ENCODE measurements at places on chromosomes 11 and 22. TPM values are rescaled to one million over a fixed set of nuclear protein-coding genes. Genes with fewer than 3 reads are reported as not detected.

The VPREB1 gene
- total RNA-seq, result not detected

The MMP13 gene
- total RNA-seq, result not detected

The CCDC89 gene
- 1.1 TPM for total RNA-seq

The ACRV1 gene
- not detected for total RNA-seq

The KRTAP5-2 gene
- total RNA-seq, result not detected

The CRYBB1 gene
- 0.79 TPM for total RNA-seq

The SSTR3 gene
- total RNA-seq, result not detected

The BLID gene
- total RNA-seq, result 1.1 TPM

The FGF3 gene
- not detected for total RNA-seq

The SPDYC gene
- total RNA-seq, result not detected

- DNase-seq, result no peak
Measured at GRCh38 chr11:118132385-118133151, 20.1 kb downstream of the SCN4B start.

DNA sequence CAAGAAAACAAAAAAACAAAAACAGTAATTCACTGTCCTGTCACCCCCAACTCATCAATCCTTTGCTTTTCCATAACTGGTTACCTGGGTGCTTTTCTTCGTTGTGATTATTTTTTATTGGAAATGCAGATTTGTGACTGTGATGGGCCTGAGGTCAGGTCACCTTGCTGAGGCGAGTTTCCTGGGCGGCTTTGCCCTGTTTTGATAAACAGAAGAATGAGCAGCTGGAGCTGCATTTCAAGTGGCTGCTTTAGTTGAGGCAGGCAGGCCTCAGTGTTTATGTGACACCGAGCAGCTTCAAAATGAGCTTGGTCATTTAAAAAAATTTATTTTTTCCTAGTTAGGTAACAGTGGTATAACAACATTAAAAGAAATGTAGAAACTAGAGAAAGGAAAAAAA is 22.2 kb downstream of the PTPRJ start:
- no peak for DNase-seq

DNA sequence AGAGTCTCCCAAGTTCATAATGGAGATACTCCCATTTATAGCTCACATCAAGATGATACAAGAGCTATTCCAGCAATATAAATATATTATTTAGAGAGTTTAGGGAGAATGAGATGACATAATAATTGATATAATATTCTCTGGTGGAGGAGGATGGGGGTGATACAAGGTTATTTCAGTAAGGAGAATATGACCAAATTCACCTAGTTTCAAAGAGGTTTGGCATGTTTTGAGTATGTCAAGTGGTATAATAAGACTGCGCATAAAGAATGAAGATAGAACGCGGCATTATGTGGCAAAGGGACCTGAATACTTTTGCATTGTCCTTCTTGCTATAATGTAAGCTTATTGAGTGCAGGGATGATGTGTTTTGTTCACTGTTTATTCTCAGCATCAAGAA is 1283.5 kb downstream of the LRRC4C start:
- DNase-seq, result no peak

DNA sequence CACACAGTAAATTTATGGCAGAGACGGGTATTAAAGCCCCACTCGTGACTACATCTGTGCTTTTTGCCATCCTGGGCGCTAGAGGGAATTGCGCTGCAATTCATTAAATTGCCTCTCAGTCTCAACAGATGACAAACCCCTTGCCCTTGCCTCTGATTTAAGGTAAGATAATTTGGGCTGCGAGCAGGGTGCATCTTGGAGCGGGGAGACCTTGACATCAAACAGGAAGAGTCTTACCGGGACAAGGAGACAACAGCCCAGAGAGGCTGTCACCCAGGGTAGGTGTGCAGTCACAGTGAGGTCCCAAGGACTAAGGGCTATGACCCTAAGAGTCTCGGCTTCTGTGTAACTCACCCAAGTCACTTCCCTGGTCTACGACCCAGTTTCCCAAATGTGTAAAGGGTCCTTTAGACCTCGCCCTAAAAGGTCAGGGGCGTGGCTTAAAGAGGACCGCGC is 449 bp upstream of the TOM1 start:
- DNase-seq, result no peak

GRCh38 chr11:24511511-24511910 is 14.7 kb downstream of the LUZP2 start:
- DNase-seq, result no peak

GRCh38 chr22:44437216-44438055 is 60.6 kb downstream of the RTL6 start:
- DNase-seq, result no peak

- no peak for DNase-seq
Measured at GRCh38 chr11:76742902-76743301, 40.3 kb upstream of the TSKU start.

DNA sequence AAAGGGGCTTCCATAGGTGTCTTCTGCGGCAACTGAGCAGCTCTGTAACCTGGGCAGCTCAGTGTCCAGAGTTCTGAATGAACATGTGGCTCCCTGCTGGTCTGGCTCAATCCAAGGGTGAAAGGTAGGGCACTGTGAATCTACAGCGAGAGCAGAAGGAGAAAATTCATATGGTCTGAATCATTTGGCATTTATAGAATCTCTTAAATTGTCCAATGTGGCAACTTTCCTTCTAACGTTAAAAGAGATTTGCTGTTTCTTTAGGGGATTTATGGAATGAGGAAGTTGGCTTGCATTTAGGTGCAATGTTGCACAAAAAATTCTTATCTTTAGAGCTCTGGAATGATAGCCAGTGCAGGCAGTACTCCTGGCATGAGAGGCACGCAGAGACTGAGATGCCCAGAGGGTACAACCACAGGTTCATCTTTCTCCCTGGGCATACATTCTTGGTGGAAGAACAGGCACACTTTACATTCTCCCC is 17.0 kb downstream of the ATXN10 start:
- DNase-seq, result no peak

DNA sequence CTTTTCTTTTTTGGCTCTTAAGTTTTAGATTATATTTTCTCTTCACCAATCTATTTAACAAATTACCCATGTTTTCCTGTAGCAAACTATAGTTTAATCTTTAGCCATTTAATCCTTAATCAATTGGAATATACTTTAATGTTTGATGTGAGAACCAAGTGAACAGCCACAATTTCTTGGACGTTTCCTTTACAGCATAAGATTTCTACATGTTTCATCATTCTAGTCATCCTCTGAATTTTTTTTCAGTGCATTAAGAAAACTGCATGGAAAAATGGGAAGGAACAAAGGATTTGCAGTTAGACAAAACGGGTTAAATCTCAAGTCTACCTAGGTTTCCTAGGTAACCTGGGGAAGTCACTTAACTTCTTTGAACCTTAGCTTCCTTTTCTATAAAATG is 507.1 kb upstream of the CCDC90B start:
- no peak for DNase-seq

DNA sequence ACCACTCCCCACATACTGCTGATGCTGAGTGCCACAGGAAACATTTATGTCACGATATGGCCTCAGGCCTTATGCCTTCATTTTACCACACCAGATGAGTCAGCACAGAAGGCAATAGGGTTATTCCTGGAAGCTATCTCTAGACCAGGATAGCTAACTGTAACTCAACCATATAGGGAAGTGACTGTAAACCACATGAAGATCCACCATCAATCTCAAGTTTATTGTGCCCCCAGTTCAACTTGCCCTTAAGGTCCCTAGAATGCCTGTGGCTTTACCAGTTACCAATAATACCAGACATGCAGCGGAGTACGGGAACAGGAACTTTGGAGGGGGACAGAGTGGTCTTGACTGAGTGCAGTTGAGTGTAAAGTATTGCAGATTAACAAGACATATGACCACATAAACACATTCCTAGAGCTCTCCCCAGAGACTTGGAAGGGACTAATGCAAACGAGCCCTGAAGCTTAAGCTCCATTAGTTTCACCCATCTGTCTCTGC is 180.9 kb downstream of the KIF18A start:
- DNase-seq, result no peak

GRCh38 chr11:31974366-31975136 is 116.3 kb upstream of the RCN1 start:
- DNase-seq, result no peak

- DNase-seq, result no peak
Measured at GRCh38 chr11:122690801-122691548, 35.5 kb downstream of the UBASH3B start.

- DNase-seq, result no peak
Measured at GRCh38 chr22:50470491-50470890, 4.3 kb downstream of the SBF1 start.

GRCh38 chr22:44351685-44352377 is 39.1 kb upstream of the SHISAL1 start:
- peak; percentile 79 for DNase-seq

- no peak for DNase-seq
Measured at GRCh38 chr11:19374151-19374569, 133.4 kb upstream of the E2F8 start.

DNA sequence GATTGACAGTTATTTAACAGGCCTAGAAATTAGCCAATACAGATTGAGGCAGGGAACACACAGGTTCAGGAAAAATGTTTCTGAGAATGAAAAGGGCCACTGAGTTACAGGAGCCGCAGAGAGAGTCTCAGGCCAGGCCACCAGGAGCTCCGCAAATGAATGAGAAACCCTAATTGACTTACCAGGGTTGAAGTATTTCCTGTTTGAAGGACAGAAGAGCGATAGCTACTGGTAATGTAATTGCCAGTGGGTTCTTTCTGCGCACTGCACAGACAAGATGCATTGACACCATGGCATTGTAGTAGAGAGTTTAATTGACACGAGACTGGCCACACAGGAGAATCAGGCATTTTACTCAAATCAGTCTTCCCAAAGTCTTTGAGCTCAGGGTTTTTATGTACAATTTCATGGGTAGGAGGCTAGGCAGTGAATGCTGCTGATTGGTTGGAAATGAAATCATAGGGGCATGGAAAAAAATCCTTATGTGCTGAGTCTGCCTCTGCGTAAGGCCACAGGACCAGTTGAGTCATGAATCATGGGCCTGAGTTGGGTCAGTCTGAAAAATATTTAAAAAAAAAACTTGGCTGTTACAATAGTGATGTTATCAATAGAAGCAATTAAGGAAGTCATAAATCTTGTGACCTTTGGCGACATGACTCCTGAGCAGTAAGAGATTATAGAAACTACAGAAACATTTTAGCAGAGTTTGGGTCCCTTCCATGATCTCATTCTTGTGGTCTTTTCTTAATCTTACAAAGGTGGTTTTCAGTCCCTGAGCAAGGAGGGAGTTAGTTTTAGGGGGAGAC is 203.8 kb downstream of the CASP12 start:
- no peak for DNase-seq

- DNase-seq, result no peak
Measured at GRCh38 chr22:33851240-33851639, 69.0 kb downstream of the LARGE1 start.

- no peak for DNase-seq
Measured at GRCh38 chr22:26744892-26745808, 87.8 kb downstream of the MIAT start.
